ENCODE measurements at places on chromosomes 2 and 18.

- no peak for DNase-seq
Observed at GRCh38 chr2:49931241-49931640, 776.9 kb upstream of the FSHR start.

DNA sequence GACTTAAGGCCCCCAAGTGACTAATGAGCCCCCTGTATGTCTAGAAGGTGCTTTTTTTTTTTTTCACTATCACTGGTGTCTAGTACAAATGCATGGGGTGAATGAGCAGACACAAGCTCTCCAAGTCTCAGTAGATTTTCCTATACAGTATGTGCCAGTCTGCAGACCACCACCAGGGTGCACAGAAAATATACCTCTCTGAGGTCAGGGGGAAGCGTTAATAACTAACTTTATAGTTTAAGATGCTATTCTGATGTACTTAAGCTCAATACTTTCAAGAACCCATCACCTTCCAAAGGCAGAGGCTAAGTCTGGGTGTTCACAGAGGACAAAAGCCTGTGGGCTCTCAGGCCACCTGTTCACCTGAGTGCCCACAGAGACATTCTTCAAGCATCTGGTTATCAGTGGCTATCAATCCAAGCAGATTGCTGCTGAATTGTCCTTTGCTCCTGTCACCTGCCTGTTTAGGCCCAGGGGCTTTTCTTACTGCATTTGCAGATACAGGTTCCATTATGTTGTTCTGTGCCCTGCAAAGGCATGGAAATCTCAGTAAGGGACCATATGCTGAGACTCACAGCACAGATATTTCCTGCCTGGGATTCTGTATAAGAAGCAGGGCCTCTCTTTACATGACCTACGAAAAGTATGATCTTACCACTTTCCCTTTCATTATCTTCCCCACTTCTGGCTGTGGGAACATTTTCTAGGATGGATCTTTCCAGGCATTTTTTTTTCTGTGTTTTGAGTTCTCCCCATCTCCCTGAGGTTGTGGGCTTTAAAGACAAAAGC is 534.6 kb downstream of the TNS1 start:
- no peak for DNase-seq

DNA sequence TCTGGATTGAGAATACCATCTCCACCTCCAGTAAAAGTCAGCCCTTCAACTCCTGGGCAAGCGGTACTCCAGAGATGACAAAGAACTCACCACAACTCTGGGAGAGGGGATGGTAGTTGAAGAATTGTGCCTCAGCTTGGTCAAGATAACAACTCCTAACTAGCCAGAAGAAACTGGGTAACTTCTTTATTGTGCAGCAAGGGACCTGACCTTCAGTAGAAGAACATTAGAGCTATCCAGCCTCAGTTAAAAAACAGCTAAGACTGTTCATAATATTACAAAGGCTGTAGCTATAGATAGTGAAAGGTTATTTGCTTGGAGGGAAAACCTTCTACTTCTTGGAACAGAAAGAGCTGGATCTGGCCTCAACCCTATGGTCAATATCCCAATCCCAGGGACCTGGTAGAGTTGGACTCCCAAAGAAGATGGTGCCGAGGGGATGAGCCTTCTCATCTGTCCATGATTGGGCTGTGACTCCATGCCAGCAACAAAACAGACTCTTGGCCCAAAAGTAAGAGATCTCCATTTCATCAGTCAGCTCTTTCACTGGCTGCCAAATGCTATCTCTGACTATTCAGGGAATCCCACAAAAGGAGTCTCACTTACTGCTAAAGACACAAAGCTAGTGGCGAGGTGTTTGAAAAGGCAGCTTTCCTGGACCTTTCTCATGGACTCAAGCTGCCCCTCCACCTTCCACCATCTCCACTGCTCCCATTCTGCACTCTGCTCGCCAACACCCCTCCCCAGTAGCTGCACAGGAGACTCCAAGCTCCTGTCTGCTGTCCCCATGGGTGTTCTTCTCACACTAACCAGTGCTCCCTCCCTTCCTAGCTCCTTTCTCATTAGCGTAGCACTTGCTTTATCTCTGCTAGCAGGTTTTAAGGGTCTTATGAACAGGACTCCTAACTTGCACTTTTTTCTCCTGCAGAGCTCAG is 145.8 kb downstream of the CAPN13 start:
- DNase-seq = no peak

- DNase-seq = no peak
Observed at GRCh38 chr2:199703199-199703598, 147.8 kb downstream of the FTCDNL1 start.

DNA sequence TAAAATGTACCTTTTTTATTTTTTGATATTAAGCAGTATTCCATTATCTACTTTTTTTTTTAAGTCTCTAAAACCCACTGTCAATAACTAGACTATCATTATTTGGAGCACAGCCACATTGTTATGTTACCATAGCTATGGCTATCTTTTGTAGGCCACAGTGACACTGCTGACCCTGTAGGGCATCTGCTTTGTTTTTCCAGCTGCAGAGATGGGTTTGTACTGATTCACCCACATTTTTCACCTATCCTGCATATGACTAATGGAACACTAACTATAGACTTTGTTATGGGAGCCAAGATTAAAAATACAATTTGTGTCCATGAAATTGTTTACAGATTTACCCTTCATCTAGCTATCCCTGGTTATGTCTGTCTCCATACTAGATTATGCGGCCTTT is 21.6 kb upstream of the OTX1 start:
- DNase-seq = no peak

DNA sequence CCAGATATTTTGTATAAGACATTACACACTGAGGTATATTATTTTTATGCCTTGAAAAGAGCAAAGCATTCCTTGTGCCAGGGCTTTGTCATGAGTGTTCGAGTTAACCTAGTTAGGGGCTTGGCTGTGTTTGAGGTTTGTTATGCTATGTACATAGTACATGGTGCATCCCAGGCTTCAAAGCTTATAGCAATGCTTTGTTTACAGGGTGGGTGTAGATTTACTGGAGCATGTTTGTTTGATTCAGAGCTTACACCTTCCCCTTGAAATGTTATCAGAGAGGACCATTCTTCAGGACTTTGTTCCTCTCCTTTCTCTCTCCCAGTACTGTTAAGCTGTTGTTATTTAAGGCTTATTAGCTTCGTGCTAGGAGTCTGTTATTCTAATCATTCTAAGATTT is 738.7 kb upstream of the LRRTM4 start:
- no peak for DNase-seq

DNA sequence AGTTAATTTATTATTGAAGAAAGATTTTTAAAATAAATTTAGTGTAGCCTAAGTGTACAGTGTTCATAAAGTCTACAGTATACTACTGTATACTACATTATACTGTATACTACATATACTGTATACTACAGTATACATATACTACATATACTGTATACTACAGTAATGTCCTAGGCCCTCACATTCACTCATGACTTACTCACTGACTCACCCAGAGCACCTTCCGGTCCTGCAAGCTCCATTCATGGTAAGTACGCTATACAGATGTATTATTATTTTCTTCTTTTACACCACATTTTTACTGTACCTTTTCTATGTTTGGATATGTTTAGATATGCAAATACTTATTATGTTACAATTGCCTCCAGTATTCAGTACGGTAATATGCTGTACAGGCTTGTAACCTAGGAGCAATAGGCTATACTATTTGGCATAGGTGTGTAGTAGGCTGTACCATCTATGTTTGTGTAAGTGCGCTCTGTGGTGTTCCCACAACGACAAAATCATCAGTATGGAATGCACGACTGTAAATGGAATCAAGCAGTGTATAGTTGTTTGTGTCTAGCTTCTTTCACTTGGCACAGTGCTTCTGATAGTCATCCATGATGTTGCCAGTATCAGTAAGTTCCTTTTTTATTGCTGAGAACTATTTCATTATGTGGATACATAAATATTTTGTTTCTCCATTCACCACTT is 245.7 kb downstream of the MTX2 start:
- no peak for DNase-seq

DNA sequence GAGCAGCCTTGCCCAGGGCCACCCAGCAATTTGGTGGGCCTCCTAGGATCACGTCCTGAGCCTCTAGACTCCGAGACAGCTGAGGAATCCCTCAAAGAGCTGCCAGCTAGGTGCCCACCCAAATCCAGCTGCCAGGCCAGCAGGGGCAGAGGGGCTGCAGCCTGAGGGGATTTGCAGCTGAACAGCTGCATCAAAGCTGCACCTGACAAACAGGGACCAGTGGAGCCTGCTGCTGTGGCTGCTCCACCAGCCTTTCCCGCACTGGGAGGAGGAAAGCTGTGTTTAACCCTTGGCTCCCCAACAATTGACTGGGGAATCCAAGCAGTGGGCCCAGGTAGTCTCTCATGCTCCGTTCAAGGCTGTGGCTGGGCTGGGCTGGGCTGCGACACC is 8.2 kb downstream of the ADRA2B start:
- no peak for DNase-seq

DNA sequence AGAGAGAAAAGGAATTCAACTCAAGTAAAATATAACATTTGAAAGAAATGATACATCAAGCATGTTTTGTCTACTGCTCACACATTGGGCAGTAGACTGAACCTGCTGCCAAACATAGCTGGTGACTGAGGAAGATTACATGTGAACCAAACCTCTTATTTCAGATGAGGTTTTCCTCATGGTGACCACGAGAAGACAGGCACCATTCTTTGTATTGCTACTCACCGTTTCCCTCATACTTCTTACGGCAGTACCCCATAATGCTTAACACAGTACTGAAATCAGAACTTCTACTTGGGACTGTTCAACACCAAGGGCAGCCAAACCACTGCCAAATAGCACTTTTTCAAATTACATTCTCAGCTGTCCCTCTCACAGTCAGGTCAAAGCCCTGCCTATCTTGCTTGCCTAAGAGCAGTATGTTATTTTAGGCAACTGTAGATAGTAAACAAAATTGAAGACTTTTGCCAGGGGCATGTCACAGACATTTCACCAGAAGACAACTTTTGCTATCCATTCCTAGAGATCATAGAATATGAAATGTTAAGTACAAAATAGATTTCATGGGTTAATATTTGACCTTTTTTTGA is 167.1 kb upstream of the DOK6 start:
- DNase-seq = no peak

DNA sequence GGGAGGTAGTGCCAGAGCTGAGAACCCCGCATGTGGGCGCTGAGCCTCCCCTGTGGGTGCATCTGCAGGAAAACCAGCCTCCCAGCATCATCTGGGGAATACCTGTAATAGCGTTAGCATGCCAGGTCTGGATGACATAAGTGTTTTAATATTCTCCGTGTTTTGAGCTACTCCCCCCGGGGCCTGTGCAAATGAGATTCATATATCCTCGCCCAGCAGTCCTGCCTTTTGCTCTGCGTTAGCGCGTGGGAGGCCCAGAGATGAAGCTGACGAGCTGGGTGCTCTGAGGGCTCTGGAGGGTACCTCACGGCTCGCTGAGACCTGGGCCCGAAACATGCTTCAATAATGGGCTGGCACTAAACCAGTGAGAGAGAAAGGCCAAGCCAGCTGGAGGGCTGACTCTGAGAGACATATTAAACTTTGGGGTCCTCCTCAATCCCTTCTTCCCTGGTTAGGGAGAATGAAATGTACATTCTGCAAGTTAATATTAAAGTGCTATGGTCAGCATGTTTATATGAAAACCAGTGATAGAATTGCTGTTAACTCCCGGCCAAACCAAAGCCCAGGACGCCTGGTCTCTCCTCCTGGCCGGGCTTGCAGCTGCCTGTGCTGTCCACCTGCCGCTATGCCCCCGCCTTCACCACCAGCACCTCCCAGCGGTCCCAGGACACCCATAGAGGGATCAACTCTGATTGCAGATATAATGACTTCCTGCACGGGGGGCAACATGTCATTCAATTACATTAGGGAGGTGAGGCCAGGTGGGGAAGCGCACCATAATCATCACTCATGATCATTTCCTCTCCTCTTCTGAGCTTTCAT is 77.0 kb downstream of the EDAR start:
- no peak for DNase-seq

DNA sequence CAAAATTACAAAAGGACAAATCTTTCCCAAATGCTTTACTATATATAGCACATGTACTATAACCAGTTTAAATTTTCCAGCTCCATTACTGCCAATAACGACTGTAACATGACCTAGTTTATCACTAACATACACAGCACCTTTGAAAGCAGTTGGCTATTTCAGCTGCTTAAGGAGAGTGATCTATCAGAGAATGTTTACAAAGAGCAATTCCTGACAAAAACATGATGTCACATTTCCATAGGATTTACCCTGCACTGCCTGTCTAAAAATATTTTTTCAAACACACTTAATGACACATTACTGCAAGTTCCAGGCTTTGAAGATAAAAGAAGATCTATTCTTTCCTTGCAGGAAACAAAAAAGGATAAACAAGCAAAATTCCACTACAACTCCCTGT is 40.6 kb downstream of the ZNF516 start:
- no peak for DNase-seq

DNA sequence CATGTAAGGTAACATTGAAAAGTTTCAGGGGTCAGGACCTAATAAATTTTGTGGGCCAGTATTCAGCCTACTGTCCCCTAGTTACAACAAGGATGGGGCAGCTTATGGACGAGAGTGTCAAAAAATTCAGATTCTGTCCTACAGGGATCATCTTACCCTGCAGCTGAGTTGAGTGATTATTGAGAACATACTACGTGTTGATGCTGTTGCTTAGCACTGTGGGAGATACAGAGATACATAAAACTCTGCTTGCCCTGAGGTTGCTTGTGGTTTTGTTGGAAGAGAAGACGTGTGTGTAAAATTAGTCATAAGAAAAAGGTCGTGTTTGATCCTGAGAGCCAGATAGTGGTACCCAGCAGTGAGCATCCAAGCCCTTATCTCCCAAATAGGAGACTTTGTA is 253.2 kb downstream of the NEDD4L start:
- DNase-seq = no peak

DNA sequence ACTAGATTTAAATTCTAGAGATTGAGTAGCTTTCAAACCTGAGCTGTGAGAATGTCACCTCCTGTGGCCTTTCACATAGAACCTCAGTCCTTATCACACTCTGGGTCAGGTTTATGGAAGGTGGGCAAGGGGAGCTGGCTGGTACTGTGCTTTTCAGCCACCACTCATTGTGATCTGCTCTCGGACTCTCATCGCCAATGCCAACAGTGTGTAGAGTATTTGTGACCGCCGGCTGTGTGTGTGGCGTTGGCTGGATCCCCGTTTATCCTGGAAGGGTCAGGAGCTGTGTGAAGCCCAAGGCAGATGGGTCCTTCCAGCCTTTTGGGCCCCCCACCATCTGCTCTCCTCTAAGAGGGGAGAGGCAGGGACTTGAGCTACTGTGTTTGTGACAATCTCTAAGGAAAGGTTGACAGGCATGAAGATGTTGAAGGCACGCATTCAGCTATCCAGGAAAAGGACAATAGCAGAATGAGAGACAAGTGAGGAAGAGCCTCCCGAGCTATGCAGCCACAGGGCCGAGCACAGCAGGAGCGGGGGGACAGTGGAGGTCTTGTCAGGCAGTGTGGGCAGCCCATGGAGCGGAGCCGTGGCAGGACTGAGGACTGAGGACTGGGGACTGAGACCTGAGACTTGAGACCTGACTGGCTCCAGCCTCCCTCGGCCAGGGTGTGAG is 107.1 kb upstream of the TPO start:
- no peak for DNase-seq

- DNase-seq = no peak
Observed at GRCh38 chr18:45408218-45408617, 207.1 kb upstream of the SLC14A2 start.

- peak; percentile 30 for DNase-seq
Observed at GRCh38 chr2:205865905-205866441, 183.7 kb downstream of the NRP2 start.

GRCh38 chr2:201128933-201129505 is 13.1 kb downstream of the CFLAR start:
- DNase-seq = peak; percentile 62

GRCh38 chr2:121372721-121373353 is 87.8 kb upstream of the TFCP2L1 start:
- DNase-seq = no peak

- DNase-seq = peak; percentile 5
Observed at GRCh38 chr18:42310956-42311355, 355.9 kb downstream of the PIK3C3 start.
